Myocyte (in vitro differentiated cells): ENCODE measurements at places on chromosomes 5 and 9. TPM values are rescaled to one million over a fixed set of nuclear protein-coding genes. Genes with fewer than 3 reads are reported as not detected.

DNA sequence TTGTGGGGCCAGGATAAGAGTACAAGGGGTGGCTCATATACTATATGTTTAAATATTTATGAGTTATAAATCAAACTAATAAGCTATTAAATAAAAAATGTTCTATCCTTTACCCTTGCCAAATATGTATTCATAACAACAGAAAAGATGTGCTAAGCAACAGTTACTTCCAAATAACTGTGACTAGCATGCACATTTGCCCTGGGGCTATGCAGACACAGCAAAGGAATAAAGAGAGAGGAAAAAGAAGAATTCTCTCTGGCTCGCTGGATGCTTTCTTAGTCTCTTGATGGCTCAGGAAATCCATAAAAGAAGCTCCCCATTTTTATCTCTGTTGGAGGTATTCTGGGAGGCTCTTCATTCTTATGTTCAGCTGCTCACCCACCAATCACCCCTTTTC is 182.4 kb upstream of the ATP10B start:
- no peak for DNase-seq

- DNase-seq, result no peak
These were observed 105.7 kb downstream of the TMC1 start for GRCh38 chr9:72627147-72627546.

- DNase-seq, result no peak
These were observed 56.6 kb downstream of the SMIM23 start for GRCh38 chr5:171841984-171842776.

DNA sequence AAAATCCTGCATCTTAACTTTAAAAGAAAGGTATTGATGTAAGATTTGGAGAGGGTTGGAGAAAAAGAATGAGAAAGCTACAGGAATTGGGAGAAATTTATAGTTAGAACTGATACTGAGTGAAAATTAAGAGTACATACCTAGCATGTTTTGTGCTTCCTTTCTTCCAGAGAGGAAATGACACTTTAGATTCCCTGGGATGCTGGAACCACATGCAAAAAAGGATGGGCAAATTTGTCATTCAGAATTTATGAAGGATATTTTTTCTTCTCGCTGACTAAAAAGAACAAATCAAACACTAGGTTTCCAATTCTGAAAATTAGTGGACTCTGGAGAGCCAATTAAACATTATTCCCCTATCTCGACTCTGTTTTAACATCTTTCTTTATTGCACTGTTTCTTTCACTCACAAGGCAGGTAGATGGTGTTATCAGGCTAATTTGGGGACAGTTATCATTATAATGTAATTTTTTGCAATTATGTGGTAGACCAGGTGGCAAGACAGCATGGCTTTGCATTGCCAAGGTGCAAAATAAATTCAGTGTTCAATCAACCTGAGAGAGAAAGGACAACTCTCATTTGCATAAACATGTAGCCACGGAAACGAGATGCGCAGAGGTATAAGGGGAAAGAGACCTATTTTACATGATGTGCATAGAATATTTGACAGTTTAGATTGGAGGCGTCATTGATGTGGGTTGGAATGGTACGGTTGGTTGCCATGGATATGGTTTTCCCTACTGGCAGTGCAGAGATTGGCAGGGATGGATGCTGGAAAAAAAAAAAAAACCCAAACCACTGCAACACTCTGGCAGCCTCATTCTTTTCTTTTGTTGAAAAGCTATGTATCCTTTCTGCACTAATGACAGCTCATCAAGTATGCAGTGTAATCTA is 320.4 kb upstream of the CCNH start:
- no peak for DNase-seq

GRCh38 chr5:7325975-7326913 is 69.7 kb upstream of the ADCY2 start:
- DNase-seq, result no peak

- DNase-seq, result no peak
These were observed 16.6 kb downstream of the USP20 start for GRCh38 chr9:129851821-129852220.

DNA sequence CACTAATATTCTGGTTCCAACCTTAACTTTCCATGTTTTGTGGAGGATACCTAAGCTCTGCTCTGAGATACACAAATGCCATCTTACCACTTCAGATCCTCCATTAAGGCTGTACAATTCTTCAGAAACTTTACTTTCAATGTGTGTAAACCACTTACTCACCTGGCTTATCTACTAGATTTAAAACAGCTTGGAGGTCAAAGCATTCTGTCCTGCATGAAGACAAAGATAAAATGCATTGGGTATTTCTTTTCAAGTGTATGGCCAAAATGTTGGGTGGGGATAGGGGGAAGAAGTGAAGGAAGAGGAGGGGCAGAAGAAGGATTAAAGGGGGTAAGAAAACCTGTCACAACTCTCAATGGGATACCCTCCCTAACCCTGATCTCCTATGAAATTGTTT is 939 bp downstream of the GOLGA1 start:
- DNase-seq, result no peak

DNA sequence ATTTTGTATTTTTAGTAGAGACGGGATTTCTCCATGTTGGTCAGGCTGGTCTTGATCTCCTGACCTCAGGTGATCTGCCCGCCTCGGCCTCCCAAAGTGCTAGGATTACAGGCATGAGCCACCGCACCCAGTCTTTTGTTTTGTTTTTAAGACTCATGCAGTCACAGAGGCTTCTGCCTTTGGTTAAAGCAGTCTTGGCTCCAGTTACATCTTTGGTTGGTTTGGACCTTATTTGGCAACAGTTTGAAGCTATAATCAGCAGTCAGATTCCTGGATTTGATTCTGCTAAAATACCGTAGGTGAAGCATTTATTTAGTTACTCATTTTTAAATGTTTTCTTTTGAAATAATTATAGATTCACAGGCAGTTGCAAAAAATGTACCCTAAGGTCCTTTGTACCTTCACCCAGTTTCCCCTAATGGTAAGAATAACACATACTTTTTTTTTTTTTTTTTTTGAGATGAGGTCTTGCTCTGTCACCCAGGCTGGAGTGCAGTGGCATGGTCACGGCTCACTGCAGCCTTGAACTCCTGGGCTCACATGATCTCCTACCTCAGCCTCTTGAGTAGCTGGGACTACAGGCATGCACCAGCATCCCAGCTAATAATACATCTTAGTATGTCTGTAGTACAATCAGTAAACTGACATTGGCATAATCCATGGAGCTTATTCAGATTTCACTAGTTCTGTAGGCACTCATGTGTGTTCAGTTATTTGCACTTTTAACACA is 15.7 kb downstream of the USP20 start:
- DNase-seq, result no peak

GRCh38 chr9:136674786-136675349 is 12.2 kb downstream of the EGFL7 start:
- no peak for DNase-seq

DNA sequence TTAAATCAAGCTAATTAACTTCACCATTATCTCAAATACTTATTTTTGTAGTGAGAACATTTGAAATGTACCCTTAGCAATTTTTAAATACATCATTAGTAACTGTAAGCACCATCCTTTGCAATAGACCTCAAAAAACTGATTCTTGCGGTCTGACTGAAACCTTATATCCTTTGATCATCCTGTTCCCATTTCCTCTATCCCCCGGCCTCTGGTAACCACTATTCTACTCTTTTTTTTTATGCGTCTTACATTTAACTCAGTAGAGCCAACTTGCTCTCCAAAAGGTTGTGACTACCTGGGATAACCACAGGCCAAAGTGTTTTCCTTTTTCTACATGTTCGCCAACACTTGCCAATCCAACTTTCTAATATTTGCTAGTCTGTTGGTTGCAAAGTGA is 106.1 kb downstream of the IRX1 start:
- DNase-seq, result no peak

- DNase-seq, result peak; percentile 1
These were observed 265.0 kb upstream of the FAM174A start for GRCh38 chr5:100270023-100270771.

DNA sequence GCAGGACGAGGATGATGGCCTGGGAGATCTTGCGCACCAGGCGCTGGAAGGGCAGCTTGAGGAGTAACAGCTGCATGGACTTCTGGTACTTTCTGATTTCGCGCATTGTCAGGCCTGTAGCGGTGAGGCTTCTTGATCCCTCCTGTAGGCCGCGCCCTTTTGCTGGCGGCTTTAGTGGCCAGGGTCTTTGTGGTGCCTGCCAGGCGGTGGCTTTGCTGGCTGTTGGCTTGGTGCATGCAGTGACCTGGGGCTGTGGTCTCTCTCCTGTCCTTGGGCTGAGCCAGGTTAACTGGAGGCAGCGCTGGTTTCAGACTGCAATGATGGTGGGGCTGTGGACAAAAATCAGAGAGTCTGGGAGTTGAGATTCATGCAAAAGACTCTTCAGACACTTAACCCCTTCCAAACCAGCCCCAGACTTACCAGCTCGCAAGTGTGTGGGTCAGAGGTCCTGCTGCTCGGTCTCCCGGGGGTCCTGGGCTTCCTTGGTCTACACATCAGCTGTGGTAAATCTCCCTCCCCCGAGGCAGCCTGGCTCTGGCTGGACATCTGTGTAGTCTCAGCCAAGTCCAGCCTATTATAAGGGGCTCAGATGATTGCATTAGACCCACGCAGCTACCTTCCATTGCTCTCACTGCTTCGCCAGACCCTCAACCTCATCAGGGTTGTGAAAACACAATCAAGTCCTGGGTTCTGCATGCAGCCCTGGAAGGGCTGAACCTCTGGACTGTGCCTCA is 4.8 kb downstream of the TAF11L12 start:
- no peak for DNase-seq

- DNase-seq, result no peak
These were observed 68.1 kb downstream of the MAMDC2 start for GRCh38 chr9:70111641-70112236.

- DNase-seq, result peak; percentile 38
These were observed 235.7 kb upstream of the ADAMTSL1 start for GRCh38 chr9:18238254-18238653.

- DNase-seq, result no peak
These were observed 825 bp downstream of the LRRC14B start for GRCh38 chr5:191949-192690.

GRCh38 chr5:144194144-144194543 is 23.5 kb downstream of the KCTD16 start:
- no peak for DNase-seq

GRCh38 chr9:38404314-38404713 is 11.8 kb downstream of the ALDH1B1 start:
- no peak for DNase-seq

DNA sequence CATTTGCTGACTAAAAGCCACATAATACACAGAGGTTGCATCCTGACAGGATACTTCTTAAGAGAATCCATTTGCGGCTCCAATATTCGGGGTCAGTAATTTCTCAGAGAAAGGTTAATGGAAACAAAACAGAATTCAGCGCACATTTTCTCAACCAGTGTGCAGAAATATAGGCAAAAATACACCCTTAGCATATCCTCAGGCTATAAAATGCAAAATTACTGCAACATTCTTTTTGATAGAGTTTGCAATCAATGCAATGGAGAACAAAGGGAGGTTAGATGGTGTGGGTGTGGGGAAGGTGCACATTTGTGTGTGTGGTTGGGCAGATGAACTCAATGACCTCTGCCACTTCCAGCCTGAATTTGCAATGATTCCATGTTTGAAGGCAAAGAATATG is 35.4 kb upstream of the ACO1 start:
- no peak for DNase-seq

GRCh38 chr5:124315741-124316415 is 430.6 kb downstream of the ZNF608 start:
- peak; percentile 52 for DNase-seq

DNA sequence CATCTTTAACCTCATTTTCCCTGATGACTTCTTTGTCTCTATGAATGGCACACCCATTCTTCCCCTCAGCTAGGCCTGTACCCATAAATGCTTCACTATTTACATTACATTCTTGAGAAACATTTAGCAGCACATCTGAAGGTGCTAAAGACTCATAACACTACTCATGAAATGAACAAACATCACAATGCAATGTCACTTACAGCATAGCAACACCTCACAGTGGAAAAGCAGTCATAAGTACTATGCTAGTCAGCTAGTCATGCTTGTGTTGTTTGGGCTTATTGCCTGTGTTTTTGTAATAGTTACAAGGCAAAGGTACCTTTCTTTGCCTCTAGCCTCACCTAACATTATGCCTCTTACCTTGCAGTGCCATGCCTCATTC is 228.9 kb downstream of the KIAA0825 start:
- no peak for DNase-seq

DNA sequence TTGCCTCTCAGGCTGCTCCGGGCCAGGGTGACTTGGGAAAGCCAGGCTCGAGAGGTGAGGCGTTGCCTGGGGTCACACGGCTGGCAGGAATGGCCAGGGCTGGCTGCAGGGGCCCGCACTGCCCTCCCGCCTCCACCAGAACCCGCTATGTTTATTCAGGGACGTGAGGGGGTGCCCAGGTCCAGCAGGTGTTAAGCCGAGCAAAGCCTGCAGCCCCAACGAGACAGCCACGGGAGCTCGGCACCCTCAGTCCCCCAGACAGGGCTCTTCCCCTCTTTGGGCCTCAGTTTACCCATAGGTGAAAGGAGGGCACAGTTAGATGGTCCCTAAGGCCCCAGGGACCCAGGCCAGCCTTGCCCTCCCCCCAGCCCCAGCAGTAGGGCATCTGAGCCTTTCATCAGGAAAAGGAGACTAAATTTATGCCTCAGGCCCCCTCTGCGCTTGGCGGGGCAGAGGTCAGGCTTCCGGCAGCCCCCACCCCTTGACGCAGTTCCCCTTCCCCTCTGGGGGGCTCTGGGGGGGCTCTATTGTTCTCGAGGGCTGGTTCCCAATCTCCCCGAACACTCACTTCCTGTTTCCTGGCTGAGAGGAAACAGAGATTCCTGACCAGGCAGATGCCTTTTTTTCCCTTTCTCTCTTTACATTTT is 7.1 kb upstream of the EGFL7 start:
- DNase-seq, result no peak

DNA sequence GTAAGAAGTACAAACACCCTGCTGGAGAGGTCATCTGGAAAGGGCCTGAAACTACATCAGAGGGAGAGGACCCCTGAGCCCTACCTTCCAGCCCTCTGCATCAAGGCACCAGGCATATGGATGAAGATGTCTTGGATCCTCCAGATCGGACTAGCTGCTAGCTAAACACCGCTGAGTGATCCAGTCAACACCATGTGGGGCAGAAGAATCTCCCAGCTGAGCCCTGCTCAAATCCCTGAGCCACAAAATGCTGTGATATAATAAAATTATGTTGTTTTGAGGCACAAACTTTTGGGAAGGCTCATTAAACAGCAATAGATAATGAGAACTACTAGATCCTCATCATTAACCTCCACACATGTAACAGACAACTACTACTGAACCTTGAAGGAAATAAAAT is 155.2 kb downstream of the FRMD3 start:
- DNase-seq, result no peak

DNA sequence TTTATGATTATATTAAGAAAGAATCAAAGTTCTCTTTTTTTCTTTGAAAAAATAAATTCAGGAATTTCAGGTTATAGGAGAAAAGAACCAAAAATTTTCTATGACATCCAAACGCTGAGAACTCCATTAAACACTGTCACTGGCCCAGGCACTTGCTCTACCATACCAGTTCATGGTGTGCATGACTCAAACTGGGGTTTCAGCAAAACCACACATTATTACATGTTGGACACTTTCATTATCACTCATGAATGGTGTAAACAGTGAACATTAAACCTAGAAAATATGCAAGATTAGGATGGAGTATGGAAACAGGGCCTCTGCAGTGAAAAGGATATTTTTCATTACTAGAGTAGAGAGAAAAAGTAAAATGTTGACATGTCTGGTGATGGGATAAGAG is 369.9 kb upstream of the FAM174A start:
- DNase-seq, result no peak

The CCL21 gene
- total RNA-seq, result not detected in 2 replicates

The SPINK7 gene
- not detected in 2 replicates for total RNA-seq

The TRAF1 gene
- 0.80 and 1.1 TPM in 2 replicates for total RNA-seq

The IL13 gene
- not detected in 2 replicates for total RNA-seq

The SLC6A19 gene
- 0.31 TPM in 1 of 2 replicates, not detected in the other for total RNA-seq

The IFNA21 gene
- total RNA-seq, result not detected in 2 replicates

The GPR150 gene
- total RNA-seq, result 0.31 and 0.53 TPM in 2 replicates

The ITK gene
- total RNA-seq, result not detected in 2 replicates
